ENCODE measurements at places on chromosomes 5 and 9. TPM values are rescaled to one million over a fixed set of nuclear protein-coding genes. Genes with fewer than 3 reads are reported as not detected.

Gene IL9
- total RNA-seq, result not detected

Gene KLHL3
- 24.6 TPM for total RNA-seq

GRCh38 chr5:96781031-96781971 is 26.4 kb downstream of the ERAP1 start:
- DNase-seq, result no peak

- no peak for DNase-seq
Measured at GRCh38 chr9:89273528-89274279, 37.3 kb upstream of the CKS2 start.

GRCh38 chr9:99385215-99385614 is 163.1 kb downstream of the SEC61B start:
- DNase-seq, result no peak

DNA sequence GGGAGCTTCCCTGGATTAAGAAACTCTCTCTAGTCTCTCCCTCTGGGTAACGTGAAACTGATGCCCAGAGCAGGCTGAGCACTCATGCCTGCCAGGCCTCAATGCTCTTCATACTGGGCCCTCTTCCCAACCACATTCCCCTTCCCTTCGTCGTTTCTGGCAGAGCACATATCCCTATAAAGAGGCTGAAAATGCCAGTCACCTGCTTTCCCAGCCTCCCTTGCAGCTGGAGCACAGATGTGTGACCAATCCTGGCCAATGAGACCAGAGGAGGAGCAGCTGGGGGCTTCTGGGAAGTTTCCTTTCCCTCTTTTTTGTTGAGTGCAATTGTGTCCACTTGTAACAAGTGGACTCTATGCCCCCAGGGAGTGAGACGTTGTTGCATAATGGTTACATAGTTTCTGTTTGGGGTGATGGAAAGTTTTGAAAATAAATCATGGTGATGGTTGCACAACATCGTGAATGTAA is 30.2 kb upstream of the SMIM23 start:
- DNase-seq, result peak; percentile 57

DNA sequence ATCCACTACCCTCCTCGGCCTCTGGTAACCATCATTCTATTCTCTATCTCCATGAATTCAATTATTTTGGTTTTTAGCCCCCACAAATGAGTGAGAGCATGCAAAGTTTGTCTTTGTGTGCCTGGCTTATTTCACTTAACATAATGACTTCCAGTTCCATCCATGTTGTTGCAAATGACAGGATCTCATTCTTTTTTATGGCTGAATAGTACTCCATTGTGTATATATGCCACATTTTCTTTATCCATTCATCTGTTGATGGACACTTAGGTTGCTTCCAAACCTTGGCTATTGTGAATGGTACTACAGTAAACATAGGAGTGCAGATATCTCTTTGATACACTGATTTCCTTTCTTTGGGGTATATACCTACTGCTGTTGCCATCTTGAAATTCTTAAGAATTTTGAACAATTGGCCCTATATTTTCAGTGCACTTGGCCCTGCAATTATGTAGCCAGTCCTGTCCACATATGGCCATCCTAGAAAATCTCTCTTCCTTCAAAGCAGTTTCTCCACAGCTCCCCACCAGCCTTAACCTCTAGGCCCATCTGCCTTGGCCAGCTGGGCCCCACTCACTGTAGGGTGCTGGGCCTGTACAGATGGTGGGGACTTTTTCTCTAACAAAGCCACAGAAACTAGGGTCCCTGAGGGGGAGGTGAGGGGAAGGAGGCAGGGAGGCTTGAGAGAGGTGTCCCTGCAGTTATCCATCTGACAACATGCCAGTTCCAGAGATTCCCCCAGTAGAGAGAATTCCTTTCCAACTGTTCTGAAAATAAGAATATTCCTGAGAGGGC is 81.9 kb upstream of the LHFPL2 start:
- no peak for DNase-seq

DNA sequence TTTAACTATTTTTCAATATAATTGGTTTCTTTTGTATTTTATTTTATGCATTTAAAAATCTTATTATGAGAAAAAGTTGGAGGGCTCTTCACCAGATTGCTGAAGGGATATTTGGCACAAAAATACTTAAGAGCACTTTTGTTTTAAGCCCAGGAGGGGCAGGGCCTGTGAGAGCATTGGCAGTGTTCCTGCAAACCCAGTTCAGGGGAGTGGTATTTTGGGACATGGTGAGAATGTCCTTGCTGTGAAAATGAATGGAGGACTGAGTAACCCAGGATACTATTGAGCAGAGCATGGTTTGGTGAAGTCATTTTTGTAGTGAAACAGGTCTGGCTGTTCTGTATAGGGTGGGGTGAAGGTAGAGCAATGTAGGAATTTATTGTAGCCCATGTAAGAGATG is 121.4 kb downstream of the KCTD16 start:
- no peak for DNase-seq

DNA sequence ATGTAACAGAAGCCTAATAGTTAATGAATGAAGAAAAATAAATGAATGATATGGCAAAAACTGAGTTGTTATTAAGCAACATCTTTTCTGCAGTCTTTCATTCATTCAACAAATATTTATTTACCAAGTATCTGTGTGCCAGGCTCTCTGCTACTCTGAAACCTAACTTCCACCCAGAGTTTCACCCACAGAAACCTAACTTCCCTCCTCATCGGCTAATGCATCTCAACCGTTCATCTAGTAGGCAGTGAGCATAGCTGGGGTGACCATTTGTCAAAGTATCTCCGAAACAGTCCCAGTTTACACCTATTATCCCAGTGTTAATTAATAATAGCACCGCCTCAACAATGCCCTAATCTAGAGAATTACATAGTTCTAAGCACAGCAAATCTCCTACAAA is 1.5 kb downstream of the TTC39B start:
- no peak for DNase-seq

DNA sequence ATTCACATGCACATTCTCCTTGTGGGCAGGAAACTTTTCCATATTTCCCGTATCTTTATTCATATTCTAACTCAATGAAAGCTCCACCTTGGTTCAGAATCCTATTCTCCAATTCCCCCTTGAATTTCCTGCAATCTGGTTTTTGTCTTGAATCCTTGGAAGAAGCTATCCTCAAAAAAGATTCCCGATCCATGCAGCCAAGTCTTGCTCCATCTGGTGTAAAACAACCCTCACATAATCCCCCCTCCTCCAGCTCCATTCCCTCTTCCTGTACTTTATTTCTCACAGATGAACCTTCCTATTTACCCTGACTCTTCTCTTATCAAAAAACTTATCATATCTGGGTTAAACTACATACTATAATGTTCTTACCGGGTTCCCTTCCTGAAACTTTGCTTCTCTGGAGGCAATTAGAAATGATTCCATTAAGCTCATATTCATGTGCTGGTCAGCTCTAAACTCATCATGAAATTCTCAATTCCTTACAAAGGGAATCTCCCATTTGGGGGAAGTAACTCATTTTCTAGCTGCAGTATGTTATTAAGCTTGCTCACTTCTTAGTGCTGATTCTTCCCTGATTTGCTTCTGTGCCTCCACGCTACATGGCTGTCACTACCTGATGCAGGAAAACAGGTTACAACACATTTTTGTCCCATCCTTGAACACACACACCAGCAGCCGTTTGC is 81.7 kb downstream of the GNAQ start:
- no peak for DNase-seq

DNA sequence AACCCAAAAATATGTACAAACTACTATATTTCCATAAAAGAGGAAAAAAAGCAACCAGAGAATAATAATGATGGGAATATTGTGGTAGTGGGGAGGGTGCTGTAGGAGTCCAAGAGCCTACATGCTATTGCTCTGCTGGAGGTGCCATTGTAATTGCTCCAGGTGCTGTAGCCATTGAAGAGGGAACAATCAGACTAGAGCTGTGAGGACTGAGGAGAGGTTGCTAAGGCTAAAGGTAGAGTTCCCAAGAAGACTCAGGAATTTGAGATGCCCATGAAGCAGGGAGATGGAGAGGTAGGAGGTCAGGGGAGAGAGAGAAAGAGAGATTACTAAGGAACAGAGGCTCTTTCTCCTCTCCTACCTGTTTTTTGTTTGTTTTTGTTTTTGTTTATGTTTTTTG is 394.0 kb downstream of the DMRTA1 start:
- no peak for DNase-seq

DNA sequence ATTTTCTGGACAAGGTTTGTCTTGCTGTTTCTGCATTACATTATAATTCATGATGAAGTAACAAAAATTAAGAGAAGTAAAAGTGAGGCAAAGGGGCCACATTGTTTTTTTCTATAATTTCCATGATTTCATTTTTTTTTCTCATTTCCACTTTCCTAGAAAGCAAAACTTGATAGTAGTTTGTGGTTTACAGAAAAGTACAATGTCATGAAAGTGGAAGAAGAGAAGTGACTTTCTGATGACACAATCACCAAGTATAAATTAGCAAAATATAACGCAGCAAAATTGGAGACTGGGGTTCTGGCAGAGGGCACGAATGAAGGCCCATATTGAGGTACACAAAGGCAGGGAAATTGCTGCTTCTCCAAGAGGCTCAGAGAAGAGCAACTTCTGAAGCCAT is 5.0 kb upstream of the IFNA14 start:
- DNase-seq, result no peak
